ENCODE measurements at places on chromosomes 5 and 9.

GRCh38 chr9:16668734-16669295 lies 201.7 kb downstream of the BNC2 start:
- no peak for DNase-seq

DNA sequence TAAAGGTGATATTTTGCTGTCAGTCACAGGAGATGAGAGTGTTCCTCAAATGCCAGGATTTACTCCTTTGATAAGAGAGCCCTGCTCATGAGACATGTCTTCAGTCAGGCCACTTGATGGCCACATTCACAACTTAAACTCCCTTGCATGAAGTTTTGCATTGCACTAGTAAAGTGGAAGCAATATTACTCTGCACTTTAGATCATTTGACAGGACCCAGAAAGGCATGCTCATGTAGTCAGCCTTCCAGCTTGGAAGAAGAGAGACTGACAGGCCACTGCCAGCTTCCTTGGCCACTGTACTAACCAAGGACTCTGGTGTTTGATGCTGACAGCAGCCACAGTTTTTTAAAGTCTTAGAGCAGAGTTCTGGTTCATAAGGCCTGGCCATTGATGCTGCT lies 42.6 kb downstream of the NPR3 start:
- no peak for DNase-seq

- DNase-seq, result no peak
Observed at GRCh38 chr5:16740811-16741392, 124.1 kb upstream of the RETREG1 start.

DNA sequence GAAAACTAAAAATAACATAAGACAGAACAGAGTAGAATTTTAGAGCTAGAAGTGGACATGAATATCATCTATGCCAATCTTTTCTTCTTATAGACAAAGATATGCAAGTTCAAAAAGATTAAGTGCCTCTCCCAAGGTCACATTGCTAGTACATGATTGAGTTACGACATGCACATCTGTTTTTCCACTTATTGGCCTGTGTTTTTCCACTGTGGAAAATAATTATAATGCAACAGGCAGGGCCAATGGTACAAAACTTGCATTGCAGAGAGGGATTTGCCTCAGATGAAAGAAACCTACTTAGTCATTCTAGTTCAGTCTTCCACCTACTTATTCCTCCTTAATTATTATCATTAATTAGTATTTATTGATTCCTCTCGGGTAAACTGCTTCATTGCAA lies 407.8 kb upstream of the SGCD start:
- no peak for DNase-seq

GRCh38 chr5:39352951-39353350 lies 11.3 kb downstream of the C9 start:
- DNase-seq, result no peak

DNA sequence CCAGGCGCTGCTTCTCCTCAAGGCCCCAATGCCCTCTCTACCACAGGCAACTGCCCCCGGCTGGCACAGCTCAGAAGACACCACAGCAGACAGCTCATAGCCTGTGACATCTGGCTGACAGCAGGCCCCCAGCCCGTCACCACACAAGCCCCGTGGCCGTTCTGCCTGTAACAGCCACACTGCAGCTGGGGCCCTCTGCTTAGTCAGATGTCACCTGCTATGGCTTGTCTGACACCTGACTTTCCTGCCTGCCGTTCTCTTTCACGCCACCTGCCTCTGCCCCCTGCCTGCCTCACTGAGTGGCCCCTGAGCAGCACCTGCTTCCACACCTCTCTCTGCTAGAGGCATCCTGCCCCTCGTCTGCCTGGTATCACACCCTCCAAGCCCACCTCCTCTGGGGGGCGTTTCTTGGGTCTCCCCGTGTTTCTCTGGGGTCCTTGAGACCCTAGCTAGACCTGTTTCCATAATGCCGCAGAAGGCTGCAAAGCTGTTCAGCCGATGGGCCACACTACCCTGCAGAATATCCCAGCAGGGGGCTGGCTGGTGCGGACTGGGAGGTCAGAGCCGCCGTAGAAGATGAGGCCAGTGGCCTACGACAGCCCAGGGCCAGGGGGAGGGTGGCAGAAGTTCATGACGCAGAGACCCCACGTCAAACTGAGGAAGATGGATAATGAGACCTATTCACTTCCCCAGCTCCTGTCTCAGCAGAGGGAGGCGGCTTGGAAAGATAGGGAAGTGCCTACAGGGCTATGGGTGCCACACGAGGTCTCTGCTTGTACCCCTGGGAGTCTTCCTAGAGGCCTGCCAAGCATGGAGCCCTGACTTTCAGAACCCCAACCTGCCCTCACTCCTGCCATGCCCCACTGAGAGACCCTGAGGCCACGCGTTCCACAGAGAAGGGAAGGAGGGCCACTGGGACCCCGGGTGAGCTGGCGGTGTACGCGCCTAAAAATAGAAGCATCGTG lies 95.1 kb downstream of the ZNF354C start:
- DNase-seq, result no peak

DNA sequence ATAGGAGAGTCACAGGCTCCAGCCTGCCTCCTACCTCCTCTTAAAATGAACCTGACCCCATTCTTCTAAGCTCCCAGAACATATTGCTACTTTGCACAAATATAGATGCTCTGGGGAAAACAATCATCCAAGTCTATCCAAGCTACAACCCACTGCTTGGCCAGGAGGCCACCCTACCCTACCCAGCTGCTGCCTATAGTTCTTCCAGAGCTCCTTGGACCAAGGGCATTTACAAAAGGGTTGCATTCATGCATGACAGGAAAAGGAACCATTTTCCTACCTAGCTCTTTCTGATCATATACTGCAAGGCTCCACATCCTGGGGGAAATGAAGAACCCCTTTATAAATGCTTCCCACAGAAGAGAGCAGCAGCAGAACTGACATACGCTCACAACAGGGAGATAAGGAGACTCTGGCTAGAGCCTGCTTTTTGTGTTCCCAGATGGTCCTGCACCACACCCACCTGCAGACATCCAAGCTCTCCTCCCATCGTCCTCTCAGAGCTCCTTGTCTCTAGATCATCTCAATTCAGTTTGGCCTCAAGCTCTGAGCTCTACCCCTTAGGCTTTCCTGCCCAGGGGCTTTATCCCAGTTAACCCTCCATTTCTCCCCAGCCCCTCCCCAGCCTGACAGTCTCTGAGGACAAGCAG lies 185.5 kb downstream of the SPOCK1 start:
- DNase-seq, result no peak

GRCh38 chr9:88746743-88747398 lies 211.9 kb downstream of the NXNL2 start:
- DNase-seq, result no peak

GRCh38 chr9:2213830-2214468 lies 198.8 kb downstream of the SMARCA2 start:
- DNase-seq, result no peak

DNA sequence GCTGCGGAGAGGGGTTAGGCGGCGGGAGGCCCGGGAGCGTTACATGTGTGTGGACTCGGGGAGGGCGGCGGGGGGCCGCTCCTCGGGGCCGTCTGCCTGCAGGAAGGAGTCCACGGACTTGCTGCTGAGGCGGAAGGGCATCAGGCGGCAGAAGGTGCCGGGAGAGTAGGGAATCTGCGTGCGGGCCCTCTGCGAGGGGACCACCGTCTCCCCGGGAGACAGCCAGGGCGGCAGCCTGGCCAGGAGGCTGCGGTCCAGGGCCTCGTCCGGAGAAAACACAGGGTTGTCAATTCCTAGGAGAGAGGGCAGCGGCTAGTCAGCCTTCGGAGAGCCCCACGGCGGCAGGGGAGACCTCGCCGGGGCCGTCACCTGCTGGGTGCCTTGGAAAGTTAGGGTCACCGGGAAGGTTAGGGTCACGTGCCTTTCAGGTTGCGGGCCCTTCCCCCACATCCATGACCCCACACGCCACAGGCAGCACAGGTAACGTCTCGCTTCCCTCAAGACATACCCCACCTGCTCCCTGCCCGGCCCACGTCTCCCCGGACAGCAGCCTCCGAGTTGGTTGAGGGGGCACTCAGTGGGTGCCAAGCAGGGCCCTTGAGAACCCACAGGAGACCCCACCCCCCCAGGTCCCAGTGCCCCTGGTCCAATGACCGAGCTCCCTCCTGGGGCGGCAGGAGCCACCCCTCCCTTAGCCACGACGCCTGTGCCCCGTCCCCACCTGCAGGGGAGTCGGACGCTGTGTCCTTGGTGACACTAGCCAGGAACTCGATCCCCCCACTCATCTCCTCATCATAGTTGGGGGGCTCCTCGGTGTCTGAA lies 32.1 kb downstream of the EXOC3 start:
- DNase-seq, result no peak
